ENCODE measurements at places on chromosomes 7 and 10. TPM values are rescaled to one million over a fixed set of nuclear protein-coding genes. Genes with fewer than 3 reads are reported as not detected.

The MYOZ1 gene
- total RNA-seq: not detected

The SNCG gene
- total RNA-seq: 2.4 TPM

The CHRM2 gene
- 1.2 TPM for total RNA-seq

The ZNF727 gene
- 0.29 TPM for total RNA-seq

The GARIN1A gene
- 2.1 TPM for total RNA-seq

The ADCYAP1R1 gene
- total RNA-seq: not detected

GRCh38 chr7:115043605-115044004 is 121.7 kb downstream of the MDFIC start:
- no peak overlapping the region for H3K27ac ChIP-seq
- H3K4me3 ChIP-seq: no peak overlapping the region
- no peaks in the 10 kb centered on the region for H3K4me1 ChIP-seq
- no peaks in the 10 kb centered on the region for H3K27me3 ChIP-seq
- no peaks in the 10 kb centered on the region for H3K36me3 ChIP-seq
- DNase-seq: no peak

GRCh38 chr7:44470135-44470479 is 20.4 kb downstream of the NUDCD3 start:
- H3K36me3 ChIP-seq: peaks cover 6% of the 10 kb centered on the region
- H3K27ac ChIP-seq: no peak overlapping the region
- no peak overlapping the region for H3K4me3 ChIP-seq
- no peak for DNase-seq
- H3K4me1 ChIP-seq: peaks cover 53% of the 10 kb centered on the region

- DNase-seq: no peak
- H3K4me3 ChIP-seq: no peak overlapping the region
- no peaks in the 10 kb centered on the region for H3K27me3 ChIP-seq
Observed at GRCh38 chr10:3890602-3891352, 105.8 kb upstream of the KLF6 start.

DNA sequence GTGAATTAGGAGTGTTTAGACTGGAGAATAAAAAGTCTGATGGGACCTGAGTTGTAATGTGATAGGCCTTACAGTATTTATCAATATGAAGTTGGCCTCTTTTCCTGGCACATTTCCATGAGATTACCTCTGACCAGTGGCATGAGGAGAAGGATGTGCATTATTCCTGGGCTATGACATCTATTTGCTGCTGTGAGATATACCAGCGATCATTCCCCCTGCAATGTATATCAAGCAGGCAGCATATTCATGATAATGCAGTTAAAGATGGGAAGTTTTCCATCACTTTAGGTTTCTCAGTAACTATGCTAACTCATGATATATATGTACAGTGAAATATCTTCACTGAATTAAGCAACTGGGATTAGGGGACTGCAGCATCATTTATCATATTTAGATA is 142.8 kb upstream of the MBL2 start:
- H3K27ac ChIP-seq: no peak overlapping the region
- no peak for DNase-seq
- no peaks in the 10 kb centered on the region for H3K36me3 ChIP-seq
- H3K4me3 ChIP-seq: no peak overlapping the region
- H3K4me1 ChIP-seq: no peaks in the 10 kb centered on the region

DNA sequence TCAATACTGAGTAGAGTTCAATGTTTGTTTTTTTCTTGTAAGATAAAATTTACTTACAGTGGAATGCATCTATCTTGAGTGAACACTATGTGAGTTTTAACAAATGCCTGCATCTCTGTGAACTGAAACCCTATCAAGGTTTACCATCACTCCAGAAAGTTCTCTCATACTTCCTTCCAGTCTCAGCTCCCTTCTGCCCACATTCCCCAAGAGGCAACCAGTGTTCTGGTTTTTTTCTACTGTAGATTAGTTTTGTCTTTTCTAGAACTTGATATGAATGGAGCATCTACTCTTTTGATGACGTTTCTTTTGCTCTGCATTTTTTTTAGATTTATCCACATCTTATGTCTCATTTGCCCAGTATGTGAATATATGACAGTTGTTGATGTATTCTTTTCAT is 17.1 kb downstream of the WIPI2 start:
- no peak overlapping the region for H3K4me3 ChIP-seq
- peaks cover 21% of the 10 kb centered on the region for H3K36me3 ChIP-seq
- no peaks in the 10 kb centered on the region for H3K27me3 ChIP-seq

DNA sequence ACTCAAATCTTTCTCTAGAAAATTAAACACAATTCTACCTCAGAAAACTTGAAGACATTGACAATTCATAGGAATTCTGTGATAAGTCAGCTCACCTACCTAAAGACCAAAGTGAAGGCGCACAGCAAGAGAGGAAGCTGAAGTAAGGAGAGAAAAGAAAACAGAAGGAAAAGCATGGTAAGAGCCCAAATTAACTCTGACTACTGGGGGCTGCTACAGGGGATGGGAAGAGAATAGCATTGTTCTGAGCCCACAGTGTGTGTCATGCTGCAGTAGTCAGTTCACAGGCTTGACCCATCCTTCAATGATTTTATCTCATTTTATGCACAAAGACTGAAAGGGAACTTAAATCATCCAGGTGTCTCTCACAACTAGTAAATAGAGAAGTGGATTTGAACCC is 111.3 kb downstream of the PTEN start:
- no peaks in the 10 kb centered on the region for H3K36me3 ChIP-seq
- no peak overlapping the region for H3K4me3 ChIP-seq
- H3K4me1 ChIP-seq: peaks cover 12% of the 10 kb centered on the region
- no peak overlapping the region for H3K27ac ChIP-seq
- no peak for DNase-seq

DNA sequence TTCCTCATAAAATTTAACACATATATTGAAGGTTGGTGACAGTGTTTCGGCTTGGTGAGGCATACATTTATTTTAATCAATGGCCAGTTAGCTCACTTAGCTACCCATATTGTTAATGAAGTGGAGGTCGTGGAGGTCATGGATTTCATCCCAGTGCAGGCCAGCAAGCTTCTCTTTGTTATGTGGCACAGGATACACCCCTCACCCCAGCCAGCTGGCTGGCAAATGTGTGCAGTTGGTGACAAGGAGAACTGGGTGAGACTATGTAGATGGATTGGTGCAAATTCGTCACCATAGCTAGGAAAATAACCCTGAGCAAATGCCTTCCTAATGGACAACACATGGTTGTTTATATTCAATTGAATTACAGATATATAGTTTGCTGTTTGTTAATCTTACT is 50.5 kb upstream of the FOXP2 start:
- H3K4me3 ChIP-seq: no peak overlapping the region
- H3K4me1 ChIP-seq: no peaks in the 10 kb centered on the region
- no peaks in the 10 kb centered on the region for H3K36me3 ChIP-seq
- DNase-seq: no peak
- H3K27me3 ChIP-seq: no peaks in the 10 kb centered on the region

- H3K27me3 ChIP-seq: no peaks in the 10 kb centered on the region
- no peak for DNase-seq
- H3K27ac ChIP-seq: no peak overlapping the region
- H3K4me1 ChIP-seq: no peaks in the 10 kb centered on the region
- H3K4me3 ChIP-seq: no peak overlapping the region
Observed at GRCh38 chr10:11498399-11498798, 113.1 kb downstream of the USP6NL start.

Measured in osteoblast (primary cell).